Stimulated activated CD4-positive, alpha-beta T cell treated with anti-CD3 and anti-CD28 coated beads, TNF-alpha, amount 100 ng/mL, for 24 hours (primary cell): ENCODE measurements at places on chromosomes 16 and 17.

DNA sequence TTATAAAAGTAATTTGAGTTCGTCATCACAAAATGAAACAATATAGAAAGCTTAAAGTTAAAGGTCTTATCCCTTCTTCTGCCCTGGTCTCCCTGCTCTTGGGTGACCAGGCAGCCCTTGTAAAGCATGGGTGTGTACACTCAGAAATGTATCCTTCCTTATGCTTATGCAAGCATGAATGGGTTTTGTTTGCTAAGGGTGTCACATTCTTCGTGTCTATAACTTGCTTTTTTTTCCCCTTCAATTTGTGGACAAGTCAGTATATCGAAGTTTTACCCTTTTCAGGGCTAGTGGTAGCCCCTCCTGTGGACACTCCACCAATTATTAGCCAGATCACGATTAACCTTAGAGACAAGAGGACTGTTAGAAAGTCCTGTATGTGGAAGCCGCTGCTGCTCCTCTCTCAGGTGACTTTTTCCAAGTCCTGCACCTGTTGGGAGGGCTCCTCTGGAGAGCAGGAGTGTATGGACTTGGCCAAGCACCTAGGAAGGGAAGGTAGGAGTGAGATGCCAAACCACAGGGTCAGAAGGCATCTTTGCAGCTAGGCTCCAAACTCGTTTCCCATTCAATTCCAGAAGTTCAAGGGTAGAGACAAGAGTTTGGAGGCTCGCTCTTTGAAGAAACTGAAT lies 50.9 kb downstream of the LDHD start:
- DNase-seq, result no peak

DNA sequence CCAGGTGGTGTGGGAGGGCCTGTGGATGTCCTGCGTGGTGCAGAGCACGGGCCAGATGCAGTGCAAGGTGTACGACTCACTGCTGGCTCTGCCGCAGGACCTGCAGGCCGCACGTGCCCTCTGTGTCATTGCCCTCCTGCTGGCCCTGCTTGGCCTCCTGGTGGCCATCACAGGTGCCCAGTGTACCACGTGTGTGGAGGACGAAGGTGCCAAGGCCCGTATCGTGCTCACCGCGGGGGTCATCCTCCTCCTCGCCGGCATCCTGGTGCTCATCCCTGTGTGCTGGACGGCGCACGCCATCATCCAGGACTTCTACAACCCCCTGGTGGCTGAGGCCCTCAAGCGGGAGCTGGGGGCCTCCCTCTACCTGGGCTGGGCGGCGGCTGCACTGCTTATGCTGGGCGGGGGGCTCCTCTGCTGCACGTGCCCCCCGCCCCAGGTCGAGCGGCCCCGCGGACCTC lies 798 bp downstream of the CLDN9 start:
- DNase-seq, result no peak

DNA sequence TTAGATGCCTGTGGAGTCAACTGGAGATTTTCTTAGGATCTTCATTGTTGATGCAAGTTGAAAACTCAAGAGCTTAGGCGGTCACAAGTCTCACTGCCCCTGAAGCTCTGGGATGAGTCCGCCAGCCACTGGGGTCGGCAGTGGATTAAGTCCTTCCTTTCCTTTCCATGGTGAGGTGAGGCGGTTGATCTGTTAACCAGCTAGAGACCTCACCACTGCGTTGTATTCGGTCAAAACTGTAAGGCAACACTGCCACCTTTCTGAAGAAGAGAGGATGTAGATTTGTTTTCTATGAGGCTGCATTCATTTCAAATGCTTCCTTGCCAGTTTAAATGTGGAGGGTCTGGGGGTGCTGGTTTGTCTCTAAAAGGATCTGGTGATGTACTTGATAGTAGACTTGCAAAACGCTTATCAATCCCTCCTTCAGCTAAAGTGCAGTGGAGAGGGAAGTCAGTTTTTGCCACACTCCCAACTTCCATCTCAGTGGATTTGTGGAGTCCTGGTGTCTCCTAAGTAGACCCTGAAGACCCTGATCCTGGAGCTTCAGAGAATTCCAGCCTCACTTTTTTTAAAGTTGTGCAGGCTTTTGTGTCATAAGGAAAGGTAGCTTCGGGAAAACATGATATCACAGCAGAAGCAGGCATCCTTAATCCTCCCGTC lies 1.7 kb downstream of the MYOCD start:
- DNase-seq, result no peak

- no peak for DNase-seq
Observed at GRCh38 chr16:337975-338575, 14.4 kb downstream of the AXIN1 start.

GRCh38 chr16:57949595-57950238 lies 21.2 kb downstream of the CNGB1 start:
- no peak for DNase-seq

- DNase-seq, result no peak
Observed at GRCh38 chr16:49767414-49767813, 88.5 kb downstream of the ZNF423 start.

- no peak for DNase-seq
Observed at GRCh38 chr16:4876646-4877379, 29.5 kb downstream of the UBN1 start.

- DNase-seq, result no peak
Observed at GRCh38 chr17:47879028-47879585, 16.9 kb upstream of the SP2 start.

DNA sequence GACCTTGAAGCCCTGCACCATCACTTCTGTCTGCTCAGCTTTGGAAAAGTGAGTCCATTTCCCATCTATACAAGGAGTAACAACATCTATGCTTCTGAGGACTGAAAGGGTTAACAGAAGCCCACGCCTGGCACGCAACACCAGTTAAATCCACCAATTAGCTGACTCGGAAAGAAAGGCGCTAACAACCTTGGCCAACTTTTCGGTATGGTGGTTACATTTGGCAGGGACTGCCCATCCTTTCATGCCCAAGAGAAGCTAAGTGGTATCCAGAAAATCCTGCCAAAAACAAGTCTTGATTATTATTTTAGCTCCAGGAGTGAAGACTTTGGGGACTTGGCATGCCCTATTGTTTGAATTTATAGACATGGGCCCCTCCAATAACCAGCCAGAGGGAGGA lies 202.3 kb upstream of the RPL38 start:
- no peak for DNase-seq

GRCh38 chr16:3596101-3596861 lies 15.1 kb downstream of the SLX4 start:
- no peak for DNase-seq

- no peak for DNase-seq
Observed at GRCh38 chr16:89352091-89352681, 134.7 kb downstream of the ZNF778 start.

GRCh38 chr17:67606896-67607604 lies 110.7 kb upstream of the NOL11 start:
- DNase-seq, result no peak

GRCh38 chr16:19589771-19590302 lies 34.3 kb downstream of the VPS35L start:
- no peak for DNase-seq

GRCh38 chr16:50183316-50183715 lies 30.2 kb downstream of the TENT4B start:
- no peak for DNase-seq

- no peak for DNase-seq
Observed at GRCh38 chr17:16977932-16978331, 6.0 kb upstream of the TNFRSF13B start.

GRCh38 chr16:88539261-88539651 lies 30.9 kb upstream of the ZC3H18 start:
- no peak for DNase-seq

- DNase-seq, result no peak
Observed at GRCh38 chr17:77839698-77840512, 118.6 kb upstream of the TNRC6C start.

DNA sequence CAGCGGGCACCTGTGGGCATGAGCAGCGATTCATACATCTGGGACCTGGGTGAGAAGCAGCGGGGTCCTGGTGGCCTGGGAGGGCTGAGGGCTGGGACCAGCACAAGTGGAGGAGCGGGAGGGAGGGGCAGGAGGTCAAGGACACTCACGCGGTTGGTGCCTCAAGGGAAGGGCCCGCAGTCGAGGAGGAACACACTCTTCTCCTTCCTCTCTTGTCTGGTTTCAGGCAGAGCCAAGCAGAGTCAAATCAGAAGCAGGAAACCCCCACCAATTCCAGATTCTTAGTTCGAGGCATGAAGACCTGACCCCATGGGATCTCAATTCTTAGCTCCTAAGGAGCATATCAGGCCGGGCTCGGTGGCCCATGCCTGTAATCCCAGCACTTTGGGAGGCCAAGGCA lies 15.7 kb downstream of the DNAI2 start:
- no peak for DNase-seq

DNA sequence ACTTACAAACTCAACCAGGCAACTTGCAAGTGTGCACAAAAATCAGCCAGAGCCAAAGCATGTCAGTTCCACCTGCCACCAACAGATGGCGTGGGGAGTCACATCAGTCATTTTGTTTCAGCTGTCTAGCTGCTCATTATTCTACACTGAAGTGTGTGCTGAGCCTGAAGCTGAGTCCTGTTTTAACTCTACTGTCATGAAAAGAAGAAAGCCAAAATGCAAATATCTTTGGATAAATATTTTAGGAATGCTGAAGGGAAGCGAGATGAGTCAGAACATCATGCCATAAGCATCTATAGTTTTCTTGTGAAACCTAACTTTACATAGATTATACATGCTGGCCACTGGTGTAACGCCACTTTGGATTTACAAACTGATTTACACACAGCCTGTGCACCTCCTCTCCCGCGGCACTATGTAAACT lies 172.6 kb downstream of the CDK5R1 start:
- peak; percentile 44 for DNase-seq

DNA sequence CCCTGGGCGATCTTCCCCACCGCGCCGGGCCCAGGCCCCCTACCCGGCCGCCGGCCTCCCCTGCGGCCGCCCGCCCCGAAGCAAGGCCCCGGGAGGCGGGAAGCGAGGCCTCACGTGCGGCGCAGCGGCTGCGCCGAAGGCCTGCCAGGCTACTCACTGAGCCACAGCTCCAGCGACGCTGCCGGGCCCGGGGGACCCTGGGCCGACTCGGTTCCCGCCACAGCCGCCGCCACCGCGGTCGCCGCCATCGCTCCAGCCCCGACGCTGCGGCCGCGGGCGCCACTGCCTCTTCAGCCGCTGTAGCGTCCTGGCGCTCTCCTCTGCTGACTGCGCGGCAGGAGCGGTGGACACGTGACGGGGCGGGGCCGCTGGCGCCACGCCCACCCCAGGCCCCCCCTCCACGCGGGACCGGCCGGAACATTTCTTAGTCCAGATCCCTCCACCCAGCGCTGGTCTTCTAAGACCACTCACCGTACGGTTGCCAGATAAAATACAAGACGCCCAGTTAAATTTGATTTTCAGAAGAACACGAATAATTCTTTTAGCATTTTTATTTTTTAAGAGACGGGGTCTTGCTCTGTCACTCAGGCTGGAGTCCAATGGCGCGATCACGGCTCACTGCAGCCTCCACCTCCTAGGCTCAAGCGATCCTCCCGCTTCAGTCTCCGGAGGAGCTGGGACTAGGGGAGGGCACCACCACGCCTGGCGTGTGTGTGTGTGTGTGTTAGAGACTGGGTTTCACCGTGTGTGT lies at the start of gene GGA2:
TSS of gene GGA2 (minus strand) at position 331 of the 751 bp plus-strand sequence. CDS start at position 248, 83 bp downstream.
- DNase-seq, result peak; percentile 69

DNA sequence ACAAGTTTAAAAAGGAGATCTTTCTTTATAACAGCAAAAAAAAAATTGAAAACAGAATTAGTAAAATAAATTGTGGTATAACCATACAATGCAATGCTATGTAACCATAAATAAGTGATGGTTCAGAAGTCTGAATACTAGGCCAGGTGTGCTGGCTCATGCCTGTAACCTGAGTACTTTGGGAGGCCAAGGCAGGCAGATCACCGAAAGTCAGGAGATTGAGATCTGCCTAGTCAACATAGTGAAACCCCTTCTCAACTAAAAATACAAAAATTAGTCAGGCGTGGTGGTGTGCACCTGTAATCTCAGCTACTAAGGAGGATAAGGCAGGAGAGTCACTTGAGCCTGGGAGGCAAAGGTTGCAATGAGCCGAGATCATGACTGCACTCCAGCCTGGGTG lies 34.6 kb downstream of the CCT6B start:
- no peak for DNase-seq

GRCh38 chr17:683499-684254 lies 31.0 kb downstream of the VPS53 start:
- DNase-seq, result no peak

DNA sequence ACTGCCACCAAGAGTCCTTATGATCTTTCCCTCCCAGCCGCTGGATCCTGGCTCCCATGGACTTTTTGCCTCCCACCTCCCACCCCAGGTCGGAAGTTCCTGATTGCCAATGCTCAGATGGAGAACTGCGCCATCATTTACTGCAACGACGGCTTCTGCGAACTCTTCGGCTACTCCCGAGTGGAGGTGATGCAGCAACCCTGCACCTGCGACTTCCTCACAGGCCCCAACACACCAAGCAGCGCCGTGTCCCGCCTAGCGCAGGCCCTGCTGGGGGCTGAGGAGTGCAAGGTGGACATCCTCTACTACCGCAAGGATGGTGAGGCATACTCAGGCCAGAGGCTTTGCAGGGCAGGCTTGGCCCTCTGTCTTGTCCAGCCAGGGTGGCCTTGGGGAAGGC lies 893 bp downstream of the KCNH6 start:
- no peak for DNase-seq

DNA sequence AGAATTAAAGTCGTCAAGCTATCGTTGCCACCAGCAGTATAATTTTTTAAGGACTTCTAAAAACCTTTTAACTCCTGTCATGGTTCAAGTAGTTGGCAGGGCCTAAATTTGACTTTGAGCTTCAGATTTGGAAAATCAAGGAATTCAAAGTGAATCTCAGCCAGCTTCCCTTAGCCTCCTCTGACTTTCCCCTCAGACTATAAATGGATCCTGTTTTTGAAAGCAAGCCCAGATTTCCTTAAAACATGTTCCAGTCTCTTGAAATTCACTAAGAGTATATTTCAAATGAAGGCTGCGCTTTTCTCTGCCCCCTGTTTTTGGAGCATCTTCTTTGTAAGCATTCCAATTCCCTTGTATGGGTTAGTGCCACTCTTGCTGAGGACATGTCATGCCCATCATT lies 101.8 kb upstream of the CDH8 start:
- DNase-seq, result no peak

DNA sequence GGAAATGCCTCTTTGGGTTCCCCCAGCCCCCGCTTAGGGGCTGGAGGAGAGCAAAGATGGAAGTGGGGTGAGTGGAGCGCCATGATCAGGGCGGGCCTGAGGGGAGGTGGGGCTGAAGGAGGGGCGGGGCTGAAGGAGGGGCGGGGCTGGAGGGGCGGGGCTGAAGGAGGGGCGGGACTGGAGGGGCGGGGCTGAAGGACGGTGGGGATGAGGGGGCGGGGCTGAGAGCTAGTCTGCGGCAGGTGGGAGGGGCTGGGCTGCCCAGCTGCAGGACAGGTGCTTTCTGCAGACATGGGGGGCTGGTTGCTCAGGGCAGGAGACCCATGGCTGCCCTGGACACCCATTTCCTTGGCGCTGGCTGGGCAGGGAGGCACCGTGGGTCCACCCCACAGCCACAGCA lies 39.1 kb upstream of the PABPN1L start:
- no peak for DNase-seq
